DMS53 (cell line): ENCODE measurements at places on chromosomes 7 and 10.

DNA sequence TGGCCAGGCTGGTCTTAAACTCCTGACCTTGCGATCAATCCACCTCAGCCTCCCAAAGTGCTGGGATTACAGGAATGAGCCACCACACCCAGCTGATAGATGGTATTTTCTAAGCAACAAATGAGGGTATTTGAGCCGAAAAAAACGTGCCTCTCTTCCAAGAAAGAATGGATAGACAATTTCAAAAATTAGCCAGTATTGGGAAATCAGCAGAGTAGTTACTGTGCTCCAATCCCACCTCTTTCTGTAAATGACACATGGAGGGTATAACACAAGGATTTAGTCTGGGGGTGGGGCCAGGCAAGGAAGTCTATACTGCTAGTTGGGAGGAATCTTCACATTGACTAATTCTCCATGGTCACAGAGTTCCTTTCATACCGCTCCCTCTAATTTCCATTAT lies 9.2 kb upstream of the BPGM start:
- DNase-seq, result no peak

DNA sequence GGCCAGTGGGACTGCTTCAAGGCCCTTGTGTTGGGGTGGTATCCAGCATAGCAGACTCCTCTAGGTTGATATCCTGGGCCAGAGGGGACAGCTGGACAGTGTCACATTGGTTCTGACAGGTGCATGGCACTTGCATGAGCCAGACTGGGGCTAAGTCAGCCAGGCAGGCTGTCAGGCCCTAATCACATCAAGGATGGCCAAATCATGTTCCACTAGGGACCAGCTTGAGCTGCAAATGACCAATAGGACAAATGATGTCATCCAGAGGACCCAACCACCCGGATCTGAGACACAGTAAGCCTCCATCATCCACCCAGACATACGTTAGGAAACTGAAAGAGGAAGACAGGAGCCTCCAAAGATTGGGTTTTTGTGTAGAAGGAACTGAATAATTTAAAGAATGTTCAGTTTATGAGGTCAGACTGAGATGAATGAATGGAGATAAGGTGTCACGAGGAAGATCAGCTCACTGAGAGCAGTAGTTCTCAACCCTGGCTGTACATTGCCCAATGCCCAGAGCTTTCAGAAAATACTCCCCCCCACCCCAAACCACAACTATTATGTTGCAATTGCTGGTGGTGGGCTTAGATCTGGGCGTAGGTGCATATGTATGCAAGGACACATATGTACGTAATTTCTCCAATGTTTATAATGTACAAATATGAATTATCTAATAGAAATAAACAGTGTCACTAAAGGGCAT lies 75.2 kb upstream of the INHBA start:
- DNase-seq, result no peak

GRCh38 chr7:80054356-80054755 lies 80.3 kb upstream of the GNAI1 start:
- DNase-seq, result no peak

- DNase-seq, result peak; percentile 38
Measured at GRCh38 chr7:101538596-101539459, 90.3 kb downstream of the MYL10 start.

- no peak for DNase-seq
Measured at GRCh38 chr7:36100634-36101033, 52.4 kb upstream of the EEPD1 start.
